Neural progenitor cell (in vitro differentiated cells): ENCODE measurements at places on chromosomes 3 and 15.

- no peak for DNase-seq
- H3K4me1 ChIP-seq, result peaks cover 25% of the 10 kb centered on the region
- no peak overlapping the region for H3K27ac ChIP-seq
These were observed 85.4 kb downstream of the TNIK start for GRCh38 chr3:171374661-171375285.

- no peak for DNase-seq
- no peaks in the 10 kb centered on the region for H3K36me3 ChIP-seq
These were observed 50.3 kb upstream of the ATP13A3 start for GRCh38 chr3:194536871-194537637.

GRCh38 chr3:186257866-186258265, 104.2 kb downstream of the DGKG start:
- DNase-seq, result no peak
- peaks cover 15% of the 10 kb centered on the region for H3K4me1 ChIP-seq
- peaks cover 12% of the 10 kb centered on the region for H3K27me3 ChIP-seq
- H3K36me3 ChIP-seq, result no peaks in the 10 kb centered on the region
- no peak overlapping the region for H3K27ac ChIP-seq

DNA sequence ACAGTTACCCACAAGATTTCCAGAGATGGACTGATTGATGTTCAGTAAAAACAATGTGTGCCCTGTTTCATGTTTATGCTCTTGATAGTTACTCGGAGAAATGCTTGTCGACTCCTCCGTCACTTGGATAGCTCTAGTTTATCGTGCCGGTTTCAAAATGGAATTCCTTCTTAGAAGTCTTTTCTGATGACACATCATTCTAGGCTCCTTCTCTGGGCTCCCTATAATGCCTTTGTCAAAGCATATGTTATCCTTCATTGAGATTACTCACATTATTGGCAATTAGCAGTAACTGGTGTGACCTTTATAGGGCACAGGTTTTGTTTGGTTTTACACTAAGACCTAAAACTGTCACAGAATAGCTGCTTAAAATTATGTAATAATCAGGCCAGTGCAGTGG, 201.8 kb downstream of the CNTN6 start:
- no peaks in the 10 kb centered on the region for H3K4me1 ChIP-seq
- no peaks in the 10 kb centered on the region for H3K27me3 ChIP-seq
- no peak overlapping the region for H3K27ac ChIP-seq
- no peak overlapping the region for H3K4me3 ChIP-seq

- no peak for DNase-seq
- no peaks in the 10 kb centered on the region for H3K27me3 ChIP-seq
- H3K36me3 ChIP-seq, result no peaks in the 10 kb centered on the region
- H3K4me1 ChIP-seq, result no peaks in the 10 kb centered on the region
- no peak overlapping the region for H3K4me3 ChIP-seq
These were observed 36.2 kb downstream of the CHST2 start for GRCh38 chr3:143155756-143156155.

DNA sequence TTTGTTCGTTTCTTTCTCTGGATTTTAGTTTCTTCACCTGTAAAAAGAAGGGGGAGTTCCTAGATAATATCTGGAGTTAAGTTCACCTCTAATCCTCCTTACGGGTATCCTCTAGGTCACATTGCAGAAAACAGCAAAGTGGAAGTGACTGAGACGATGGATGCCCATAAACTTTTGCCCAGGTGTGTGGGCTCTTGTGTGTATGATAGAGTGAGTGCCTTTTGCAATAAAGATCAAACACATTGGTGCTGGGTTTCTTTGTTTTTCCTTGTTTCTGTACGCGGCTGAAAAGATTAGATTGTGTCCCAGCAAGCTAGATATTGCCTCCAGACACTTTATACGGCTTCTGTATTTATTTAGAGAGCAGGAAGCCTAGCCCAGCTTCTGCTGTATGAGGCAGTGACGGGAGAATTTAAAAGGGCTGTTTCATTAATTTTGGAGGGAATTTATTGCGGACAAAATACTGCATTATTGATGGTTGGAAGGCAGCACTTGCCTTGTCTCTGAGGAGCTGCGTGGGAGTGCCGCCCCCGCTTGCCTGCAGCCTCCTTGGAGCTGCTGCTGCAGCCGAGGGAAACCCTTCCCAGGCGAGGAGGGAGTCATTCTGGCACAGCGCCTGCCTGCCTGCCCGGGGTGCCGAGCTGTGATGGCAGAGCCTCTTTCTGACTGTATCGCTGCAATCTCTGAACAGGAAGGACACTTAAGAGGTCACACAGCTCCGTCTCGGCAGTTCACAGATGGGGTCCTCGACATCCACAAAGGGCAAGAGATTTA, 38.5 kb downstream of the PYDC2 start:
- H3K36me3 ChIP-seq, result no peaks in the 10 kb centered on the region
- DNase-seq, result peak; percentile 17
- H3K27ac ChIP-seq, result no peak overlapping the region
- H3K27me3 ChIP-seq, result no peaks in the 10 kb centered on the region
- no peak overlapping the region for H3K4me3 ChIP-seq
- H3K4me1 ChIP-seq, result peaks cover 9% of the 10 kb centered on the region

DNA sequence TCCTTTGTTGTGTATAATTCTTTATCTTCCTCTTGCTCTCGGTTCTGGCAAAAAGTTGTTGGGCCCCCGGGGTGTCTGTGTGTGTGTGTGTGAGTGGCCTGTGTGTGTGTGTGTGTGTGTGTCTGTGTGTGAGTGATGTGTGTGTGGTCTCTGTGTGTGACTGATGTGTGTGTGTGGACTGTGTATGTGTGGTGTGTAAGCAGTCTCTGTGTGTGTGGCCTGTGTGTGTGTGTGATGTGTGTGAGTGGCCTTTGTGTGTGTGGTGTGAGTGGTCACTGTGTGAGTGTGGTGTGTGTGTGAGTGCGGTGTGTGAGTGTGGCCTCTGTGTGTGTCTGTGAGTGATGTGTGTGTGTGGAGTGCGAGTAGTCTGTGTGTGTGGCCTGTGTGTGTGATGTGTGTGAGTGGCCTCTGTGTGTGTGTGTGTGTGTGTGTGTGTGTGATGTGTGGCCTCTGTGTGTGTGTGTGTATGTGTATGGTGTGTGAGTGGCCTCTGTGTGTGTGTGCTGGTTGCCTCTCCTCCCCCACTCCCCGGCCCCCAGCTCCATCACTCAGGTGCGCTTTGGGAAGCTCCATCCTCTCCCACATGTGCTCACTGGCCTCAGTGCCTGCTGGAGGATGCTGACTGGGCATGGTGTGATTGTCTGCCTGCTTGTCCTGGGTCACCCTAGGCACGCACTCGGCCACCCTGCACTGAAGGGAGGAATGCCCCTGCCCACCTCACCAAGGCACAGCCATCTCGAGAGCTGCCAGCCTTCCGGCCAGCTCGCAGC, 8.8 kb downstream of the LINGO1 start:
- no peaks in the 10 kb centered on the region for H3K36me3 ChIP-seq
- H3K27ac ChIP-seq, result no peak overlapping the region
- no peak overlapping the region for H3K4me3 ChIP-seq
- DNase-seq, result no peak

DNA sequence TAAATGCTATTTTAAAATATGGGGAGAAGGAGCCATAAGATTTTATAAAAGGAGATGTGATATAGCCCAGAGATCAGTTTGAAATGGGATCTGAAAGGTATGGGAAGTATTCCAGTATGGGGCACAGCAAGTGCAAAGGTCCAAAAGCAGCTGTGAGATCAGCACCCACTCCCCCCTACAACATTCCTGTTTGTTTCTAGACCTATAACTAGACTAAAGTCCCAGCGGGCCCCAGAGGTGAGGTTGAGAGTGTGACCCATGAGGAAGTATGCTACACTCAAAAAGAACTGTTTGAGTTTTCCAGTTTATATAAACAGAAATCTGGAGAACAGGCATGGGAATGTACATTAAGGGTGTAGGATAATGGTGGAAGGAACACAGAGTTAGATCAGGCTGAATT, 152.5 kb downstream of the TBC1D5 start:
- H3K27me3 ChIP-seq, result no peaks in the 10 kb centered on the region
- H3K4me1 ChIP-seq, result peaks cover 20% of the 10 kb centered on the region
- no peak overlapping the region for H3K27ac ChIP-seq
- H3K36me3 ChIP-seq, result no peaks in the 10 kb centered on the region
- no peak overlapping the region for H3K4me3 ChIP-seq

DNA sequence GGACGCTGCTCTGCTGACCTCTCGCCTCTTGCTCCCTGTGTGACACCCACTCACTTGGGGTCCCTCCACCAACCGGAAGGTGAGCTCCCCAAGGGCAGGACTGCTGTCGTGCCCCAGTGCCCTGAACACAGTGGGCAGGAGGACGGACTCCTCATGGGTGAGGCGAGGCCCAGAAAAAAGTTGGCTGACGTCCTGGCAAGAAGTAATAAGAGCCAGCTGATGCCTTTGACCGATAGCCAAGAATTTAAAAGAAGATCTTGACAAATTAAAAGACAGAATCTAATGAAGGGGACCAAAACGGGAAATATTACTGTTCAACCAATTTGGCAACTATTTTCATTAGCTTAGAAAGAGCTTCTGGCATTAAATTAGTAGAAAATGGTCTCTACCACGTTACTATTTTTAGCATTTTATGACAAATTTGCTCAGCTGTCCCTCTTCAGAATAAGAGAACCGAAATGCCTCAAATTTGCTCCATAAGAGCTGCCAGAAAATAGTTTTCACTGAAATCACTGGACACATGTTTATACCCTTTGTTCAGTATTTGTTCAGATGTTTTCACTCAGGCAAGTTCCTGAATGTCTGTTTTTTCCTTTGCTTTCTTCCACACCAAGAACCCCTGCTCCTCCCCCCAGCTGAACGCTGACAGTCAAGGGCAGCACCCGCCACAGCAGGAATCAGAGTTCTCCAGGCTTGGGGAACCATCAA, 60.5 kb downstream of the XXYLT1 start:
- no peak overlapping the region for H3K27ac ChIP-seq
- no peak for DNase-seq
- peaks cover 8% of the 10 kb centered on the region for H3K4me1 ChIP-seq
- no peak overlapping the region for H3K4me3 ChIP-seq
- H3K36me3 ChIP-seq, result no peaks in the 10 kb centered on the region

DNA sequence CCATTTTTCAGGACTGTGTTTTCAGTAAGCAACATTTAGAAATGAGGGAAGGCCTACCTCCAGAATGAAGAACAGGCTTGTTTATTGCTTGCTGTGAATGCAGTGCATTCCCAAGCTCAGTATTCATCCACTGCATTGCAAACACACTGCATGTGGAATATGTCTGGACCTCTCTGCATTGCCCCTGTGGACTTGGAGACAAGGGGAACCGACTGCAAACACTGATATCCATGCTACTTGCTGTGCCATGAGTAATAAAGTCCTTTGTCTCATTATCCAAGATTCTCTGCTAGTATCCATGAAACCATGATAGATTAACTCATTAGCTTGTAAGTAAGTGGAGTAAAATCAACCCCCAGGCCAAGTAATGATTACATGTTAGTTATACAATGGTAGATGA, 301.2 kb upstream of the NR2E3 start:
- H3K27me3 ChIP-seq, result no peaks in the 10 kb centered on the region
- H3K4me3 ChIP-seq, result no peak overlapping the region
- no peaks in the 10 kb centered on the region for H3K36me3 ChIP-seq
- H3K4me1 ChIP-seq, result no peaks in the 10 kb centered on the region
- no peak for DNase-seq
- H3K27ac ChIP-seq, result no peak overlapping the region

- no peaks in the 10 kb centered on the region for H3K4me1 ChIP-seq
- no peak for DNase-seq
- H3K36me3 ChIP-seq, result no peaks in the 10 kb centered on the region
- no peak overlapping the region for H3K4me3 ChIP-seq
These were observed 61.1 kb upstream of the ZBTB20 start for GRCh38 chr3:115208066-115208750.

- H3K27me3 ChIP-seq, result no peaks in the 10 kb centered on the region
- H3K4me3 ChIP-seq, result no peak overlapping the region
- H3K27ac ChIP-seq, result no peak overlapping the region
These were observed 64.9 kb upstream of the SUCLG2 start for GRCh38 chr3:67719333-67719732.

DNA sequence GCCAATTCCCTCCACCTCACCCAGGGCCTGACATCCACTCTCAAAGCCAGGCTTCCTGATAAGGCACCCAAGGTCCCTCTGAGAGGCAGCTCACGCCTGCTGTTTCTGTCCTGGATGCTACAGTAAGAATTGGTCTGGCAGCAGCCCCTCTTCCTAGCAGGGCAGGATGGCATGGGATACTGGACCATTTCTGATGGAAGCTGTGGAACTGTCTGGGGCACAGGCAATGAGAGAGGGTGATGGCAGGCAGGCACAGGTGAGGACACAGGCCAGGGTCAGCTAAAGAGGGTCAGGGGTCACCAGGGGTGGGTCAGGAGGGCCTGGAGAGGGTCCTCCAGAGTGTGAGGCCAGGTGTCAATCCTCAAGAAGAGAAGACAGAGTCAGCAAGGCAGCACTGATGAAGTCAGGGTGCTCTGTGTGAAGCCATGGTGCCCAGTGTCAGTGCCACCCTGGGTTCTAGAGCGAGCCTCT, 41.9 kb upstream of the SLC41A3 start:
- H3K27ac ChIP-seq, result no peak overlapping the region
- no peak overlapping the region for H3K4me3 ChIP-seq
- H3K27me3 ChIP-seq, result no peaks in the 10 kb centered on the region

DNA sequence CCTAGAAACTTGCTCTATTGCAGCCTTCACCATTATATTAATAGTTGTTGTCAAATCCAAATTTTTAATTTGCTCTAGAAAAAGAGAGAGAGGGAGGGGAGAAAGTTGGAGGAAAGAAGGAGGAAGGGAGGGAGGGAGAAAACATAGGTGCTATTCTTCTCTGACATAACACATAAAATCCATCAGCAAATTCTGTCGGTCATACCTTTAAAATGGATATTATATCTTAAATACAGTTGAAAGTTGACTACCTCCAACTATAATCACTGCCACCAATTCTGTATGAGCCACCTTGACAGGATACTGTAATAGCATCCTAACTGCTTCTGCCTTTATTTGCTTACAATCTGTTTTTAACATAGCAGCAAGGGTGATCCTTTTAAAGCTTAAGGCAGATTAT, 314.7 kb upstream of the ALCAM start:
- no peak overlapping the region for H3K27ac ChIP-seq
- DNase-seq, result no peak
- no peaks in the 10 kb centered on the region for H3K36me3 ChIP-seq
- H3K4me1 ChIP-seq, result no peaks in the 10 kb centered on the region
- H3K27me3 ChIP-seq, result no peaks in the 10 kb centered on the region

DNA sequence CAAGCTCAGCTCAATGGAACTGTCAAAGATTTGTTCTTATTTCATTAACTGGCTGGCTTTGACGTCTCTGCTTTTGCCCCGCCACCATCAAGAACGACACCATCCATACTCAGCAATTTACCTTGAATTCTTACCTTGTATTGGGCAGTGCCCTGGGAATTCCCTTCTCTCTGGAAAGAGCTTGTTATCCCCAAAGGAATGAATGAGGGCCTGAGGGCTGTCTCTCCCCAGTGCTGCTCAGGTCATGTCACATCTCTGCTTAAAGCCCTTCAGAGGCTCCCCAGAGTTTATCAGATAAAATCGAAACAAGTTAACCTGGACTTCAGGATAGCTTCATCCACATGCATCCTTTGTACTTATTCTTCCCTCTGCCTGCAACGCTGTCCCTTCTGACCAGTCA, 5.9 kb upstream of the WNT5A start:
- no peak overlapping the region for H3K4me3 ChIP-seq
- H3K27ac ChIP-seq, result no peak overlapping the region
- no peaks in the 10 kb centered on the region for H3K36me3 ChIP-seq
- no peak for DNase-seq
- peaks cover 8% of the 10 kb centered on the region for H3K4me1 ChIP-seq
- peaks cover 50% of the 10 kb centered on the region for H3K27me3 ChIP-seq
